ENCODE measurements at places on chromosomes 5 and 9.

DNA sequence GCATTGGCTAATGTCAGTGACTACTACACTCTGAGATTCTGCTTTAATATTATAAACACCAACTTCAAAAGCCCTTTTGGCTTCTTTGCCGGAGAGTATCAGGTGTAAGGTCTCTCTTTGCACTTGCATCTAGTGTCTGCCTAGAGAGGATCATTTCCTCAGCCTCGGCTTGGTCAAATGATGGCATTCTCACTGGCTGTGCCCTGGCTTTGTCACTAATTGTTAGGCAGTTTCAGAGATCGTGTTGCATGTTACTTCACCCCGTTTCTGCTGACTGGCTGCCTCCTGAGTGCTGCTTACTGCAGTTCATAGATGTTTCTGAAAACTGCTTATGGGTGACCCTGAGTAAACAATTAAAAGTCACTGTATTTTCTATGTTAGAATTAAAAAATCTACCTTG, 48.8 kb downstream of the SLC1A3 start:
- DNase-seq = no peak

GRCh38 chr9:98491231-98491651, 217.5 kb downstream of the GABBR2 start:
- DNase-seq = no peak

GRCh38 chr5:167813389-167813788, 478.1 kb upstream of the WWC1 start:
- no peak for DNase-seq

- no peak for DNase-seq
Observed at GRCh38 chr9:87392086-87392485, 105.6 kb upstream of the DAPK1 start.

DNA sequence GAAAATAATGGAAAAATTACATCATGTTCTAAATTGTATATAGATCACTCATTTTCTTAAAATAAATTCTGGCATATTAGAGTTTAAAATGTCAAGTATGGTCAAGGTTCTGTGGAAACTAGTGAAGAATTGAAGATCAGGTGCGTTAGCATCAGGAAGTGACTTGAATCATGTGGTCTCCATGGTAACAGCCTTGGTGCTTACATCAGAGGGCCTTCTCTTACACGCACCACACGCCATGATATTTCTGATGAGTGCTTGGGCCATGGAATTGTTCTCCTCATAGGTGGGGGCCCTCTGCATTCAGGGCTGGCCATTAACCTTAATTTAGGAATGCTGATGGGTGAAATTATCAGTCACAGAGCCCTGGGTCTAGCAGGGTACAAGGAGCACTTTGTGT, 288.1 kb upstream of the EFNA5 start:
- DNase-seq = no peak

DNA sequence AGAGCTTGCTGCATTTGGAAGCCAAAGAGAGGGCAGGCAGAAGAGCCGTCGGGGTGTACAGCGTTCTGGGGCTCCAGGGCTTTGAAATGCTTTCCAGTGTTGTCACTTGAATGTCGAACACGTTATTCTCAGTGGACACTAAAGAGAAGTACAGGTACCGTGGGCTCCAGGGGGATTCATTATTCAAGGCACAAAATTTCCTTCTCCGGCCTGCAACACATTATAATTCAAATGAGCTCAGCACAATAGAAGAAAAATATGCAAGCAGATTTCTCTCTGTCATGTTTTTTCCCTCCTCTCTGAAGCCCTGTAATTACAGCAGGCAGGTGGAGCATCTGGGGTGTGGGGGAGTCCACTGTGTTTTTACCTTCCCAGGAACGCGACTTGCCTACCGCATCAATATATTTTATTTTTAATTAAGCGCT, 293.1 kb downstream of the ZSWIM6 start:
- DNase-seq = no peak

DNA sequence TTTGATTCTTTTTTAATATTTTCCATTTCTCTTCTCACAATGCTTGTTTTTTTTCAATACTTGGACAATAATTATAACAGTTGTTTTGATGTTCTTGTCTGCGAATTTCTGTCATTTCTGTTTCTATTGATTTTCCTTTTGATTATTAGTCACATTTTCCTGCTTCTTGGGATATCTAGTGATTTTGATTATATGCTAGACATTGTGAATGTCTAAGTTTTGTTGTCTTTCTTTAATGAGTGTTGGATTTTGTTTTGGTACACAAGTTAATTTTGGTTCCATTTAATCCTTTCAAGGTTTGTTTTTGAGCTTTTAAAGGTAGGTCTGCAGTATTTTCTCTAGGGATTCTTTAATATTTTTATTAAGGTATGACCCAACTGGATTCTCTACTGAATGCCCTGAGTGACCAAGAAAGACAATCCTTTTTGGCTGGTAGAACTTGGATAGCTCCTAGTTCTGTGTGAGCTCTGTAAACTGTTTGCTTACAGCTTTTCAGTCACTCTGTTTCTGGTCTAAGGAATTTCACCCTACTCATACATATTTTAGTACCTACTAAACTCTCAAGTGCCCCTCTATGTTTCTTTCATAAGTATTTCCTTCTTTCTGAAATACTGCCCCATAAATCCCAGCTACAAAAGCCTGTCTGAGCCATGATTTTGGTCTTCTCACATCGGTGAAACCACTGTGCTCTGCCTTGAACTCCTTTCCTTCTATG, 12.5 kb upstream of the PDE8B start:
- DNase-seq = no peak

DNA sequence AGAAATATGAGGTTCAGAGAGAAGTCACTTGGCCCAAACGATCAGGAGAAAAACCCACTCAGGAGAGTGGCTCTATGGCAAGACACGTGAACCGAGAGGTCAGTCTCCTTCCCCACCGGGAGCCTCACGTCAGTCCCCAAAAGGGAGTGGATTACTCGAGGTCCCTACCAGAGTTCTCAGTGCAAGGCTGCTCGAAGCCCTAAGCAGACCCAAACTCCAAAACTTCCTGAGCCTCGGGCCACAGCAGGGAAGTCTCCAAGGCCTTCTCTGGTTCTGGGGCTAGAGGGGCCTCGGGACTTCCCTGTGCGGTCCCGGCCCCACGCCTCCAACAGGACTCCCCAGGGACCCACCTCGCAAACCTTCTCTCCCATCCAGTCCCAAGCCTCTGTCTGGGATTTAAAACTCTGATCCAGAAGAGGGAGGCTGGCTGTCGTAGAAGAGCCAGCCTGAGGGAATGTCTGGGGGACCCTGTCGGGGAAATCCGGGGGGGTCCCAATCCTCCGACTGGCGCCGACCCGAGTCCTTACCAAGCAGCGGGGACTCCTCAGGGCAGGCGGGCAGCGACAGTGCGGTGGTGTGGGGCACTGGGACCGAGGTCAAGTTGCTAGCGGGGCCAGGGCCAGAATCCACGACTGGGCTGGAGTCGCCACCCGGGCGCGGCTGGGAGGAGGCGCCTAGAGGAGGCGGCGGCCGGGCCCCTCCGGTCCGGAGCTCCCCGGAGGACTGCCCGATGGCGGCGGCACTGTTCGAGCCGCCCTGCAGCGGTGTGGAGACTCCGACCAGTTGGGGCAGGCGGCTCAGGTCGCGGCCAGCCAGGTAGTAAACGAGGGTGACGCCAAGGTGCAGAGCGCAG, 679 bp downstream of the B4GALT1 start:
- DNase-seq = no peak

GRCh38 chr5:151094030-151094851, 13.4 kb upstream of the TNIP1 start:
- no peak for DNase-seq

GRCh38 chr5:167255926-167256325, 1035.5 kb upstream of the WWC1 start:
- DNase-seq = no peak

GRCh38 chr9:79977510-79978197, 405.9 kb downstream of the TLE4 start:
- DNase-seq = no peak

- no peak for DNase-seq
Observed at GRCh38 chr5:143229426-143229895, 174.0 kb downstream of the NR3C1 start.

GRCh38 chr5:150166650-150167511, at the start of gene CDX1:
CDX1 (plus strand) TSS chr5:150166778; CDS start chr5:150166877, 99 bp downstream.
- DNase-seq = no peak

GRCh38 chr9:124361128-124361527, 54.1 kb downstream of the PSMB7 start:
- DNase-seq = no peak
